Stimulated activated CD4-positive, alpha-beta T cell treated with anti-CD3 and anti-CD28 coated beads, Interleukin-15, amount 100 ng/mL, for 24 hours (primary cell): ENCODE measurements at places on chromosomes 5 and 9.

DNA sequence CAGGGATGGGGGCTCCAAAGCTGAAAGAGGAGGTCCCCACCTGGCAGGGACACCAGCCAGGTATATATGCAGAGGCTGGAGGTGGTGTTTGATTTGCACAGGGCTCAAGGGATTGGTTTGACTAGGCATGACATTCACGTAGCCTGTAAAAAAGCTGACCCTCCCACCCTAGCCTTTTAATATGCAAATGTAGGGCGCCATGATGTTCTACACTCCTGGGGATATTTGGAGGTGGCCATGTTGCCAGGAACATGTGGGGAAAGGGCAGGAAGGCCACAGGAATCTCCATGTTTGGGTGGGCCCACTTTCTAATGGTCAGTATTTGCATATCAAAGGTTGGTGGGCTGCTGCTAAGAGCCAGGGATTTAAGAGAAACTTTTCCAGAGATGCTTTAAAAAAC is 12.0 kb upstream of the THG1L start:
- DNase-seq, result no peak

GRCh38 chr5:115402822-115403577 is 106.5 kb upstream of the CCDC112 start:
- DNase-seq, result no peak

DNA sequence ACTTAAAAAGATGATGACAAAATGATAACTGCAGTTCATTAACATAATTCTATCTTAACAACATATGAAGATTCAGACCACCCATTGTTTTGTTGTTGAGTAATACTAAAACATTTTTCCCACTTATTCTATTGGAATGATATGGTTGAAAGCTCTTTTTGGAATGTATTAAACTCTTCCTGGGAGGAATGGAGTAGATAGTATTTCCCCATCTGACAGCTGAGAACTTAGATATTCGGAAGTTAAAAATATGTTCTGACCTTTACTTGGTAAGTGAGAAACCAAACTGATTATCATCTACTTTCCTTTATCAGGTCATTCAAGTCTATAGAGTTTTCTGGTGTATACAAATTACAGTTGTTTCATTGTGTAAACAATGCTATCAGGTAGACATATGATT is 452.9 kb downstream of the CSNK1G3 start:
- no peak for DNase-seq

DNA sequence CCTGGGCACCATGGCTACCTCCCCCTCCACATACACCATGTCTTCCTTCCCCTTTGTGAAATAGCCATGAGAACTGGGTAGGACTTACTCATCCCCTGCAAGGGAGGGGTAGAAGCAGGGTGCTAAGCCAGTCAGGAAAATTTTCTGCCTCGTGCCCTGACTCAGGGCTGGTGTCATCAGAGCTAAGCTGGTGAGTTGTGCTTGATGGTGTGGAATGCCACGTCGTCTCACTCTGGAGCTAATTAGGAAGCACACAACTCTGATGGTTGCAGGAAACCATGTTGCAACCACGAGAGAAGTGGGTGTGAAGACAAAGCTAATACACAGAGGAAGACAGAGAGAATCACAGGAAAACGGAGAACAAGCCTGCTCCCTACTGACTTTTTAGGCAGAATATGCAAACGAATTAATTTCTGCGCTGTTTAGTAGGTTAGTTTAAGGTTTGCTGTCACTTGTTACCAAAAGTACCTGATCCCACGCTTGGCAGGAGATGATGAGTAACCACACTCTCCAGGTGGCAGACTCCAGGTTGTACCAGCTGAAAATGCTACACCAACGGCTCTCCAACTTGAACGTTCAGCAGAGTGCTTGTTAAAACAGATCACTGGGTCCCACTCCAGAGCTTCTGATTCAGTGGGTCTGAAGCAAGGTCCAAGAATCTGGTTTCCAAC is 54.5 kb downstream of the STK10 start:
- peak; percentile 72 for DNase-seq

DNA sequence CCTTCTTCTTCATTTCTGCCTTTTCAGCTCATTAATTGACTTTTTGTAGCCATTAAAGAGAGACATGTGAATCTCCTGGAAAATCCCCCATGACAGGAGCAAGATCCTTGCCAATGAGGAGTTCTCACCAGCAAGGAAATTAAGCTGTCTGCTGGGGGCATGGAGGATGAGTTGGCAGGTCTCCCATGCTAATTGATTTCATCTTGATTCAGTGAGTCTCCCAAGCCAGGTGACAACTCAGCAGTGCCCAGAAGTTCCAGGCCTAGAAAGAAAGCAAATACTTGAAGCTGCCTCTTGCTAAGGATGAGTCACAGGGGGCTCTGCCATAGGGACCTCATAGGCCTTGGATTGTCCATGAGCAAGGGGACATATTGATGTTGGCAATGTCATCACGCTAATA is 30.0 kb upstream of the ADRA1B start:
- DNase-seq, result no peak

DNA sequence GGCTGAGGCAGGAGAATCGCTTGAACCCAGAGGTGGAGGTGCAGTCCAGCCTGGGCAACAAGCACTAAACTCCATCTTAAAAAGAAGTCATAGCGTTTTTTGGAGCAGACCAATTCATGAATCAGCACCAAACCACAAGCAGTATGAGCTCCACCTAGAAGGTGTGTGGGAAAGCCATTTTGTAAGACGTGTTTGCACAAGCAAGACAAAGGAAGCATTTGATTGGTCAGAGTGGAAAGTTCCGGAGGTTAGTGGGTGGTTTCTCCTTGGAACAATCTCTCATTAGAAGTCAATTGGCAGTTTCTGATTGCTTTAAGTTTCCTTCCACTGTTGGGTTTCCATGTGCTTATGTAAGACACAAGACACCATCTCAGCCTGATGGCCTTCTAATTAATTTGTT is 5.0 kb downstream of the SRD5A1 start:
- DNase-seq, result no peak

GRCh38 chr9:121581786-121582600 is 69.4 kb upstream of the DAB2IP start:
- DNase-seq, result no peak
